ENCODE measurements at places on chromosomes 16 and 17.

- no peak for DNase-seq
Measured at GRCh38 chr17:9971991-9972390, 66.9 kb upstream of the RCVRN start.

GRCh38 chr17:48163809-48164208 lies 56.2 kb downstream of the SNX11 start:
- no peak for DNase-seq

DNA sequence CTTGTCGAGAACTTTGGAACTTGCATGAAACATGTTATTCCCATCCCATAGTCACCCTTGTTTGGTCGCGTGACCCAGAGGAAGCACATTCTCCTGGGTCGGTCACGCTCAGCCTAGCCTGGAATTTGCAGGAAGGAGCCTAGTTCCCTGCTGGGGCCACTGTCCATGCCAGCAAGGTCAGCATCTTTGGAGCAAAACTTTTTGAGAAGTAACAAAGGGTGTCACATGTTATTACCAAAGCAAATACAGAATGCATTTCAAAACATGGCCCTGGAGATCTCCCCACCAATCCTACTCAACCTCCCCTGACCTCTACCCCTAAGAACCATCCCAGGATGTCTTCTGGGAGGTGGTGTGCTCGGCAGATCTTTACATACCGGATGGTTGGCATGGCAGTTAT lies 26.2 kb upstream of the IRF8 start:
- no peak for DNase-seq

DNA sequence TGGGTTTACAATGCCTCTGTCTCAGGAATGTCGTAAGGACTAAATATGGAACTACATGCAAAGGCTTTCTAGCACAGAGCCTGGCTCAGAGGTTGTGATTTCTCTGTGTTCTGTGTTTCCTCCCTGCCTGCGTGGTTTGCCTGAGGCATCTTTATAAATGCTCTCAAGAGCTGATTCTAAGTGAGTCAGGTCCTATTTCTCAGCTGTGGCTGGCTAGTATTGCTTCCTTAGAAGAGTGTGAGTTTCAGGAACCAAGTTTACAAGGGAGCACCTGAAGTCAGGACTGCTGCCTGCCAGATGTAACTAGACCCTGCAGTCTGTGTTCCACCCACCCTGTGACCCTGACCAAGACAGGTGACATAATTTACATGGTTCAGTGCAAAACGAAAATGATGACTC lies 8.0 kb upstream of the CCL1 start:
- DNase-seq, result no peak

GRCh38 chr16:19071811-19072777 lies 4.7 kb downstream of the COQ7 start:
- DNase-seq, result peak; percentile 33

GRCh38 chr16:87201052-87201451 lies 116.1 kb downstream of the C16orf95 start:
- peak; percentile 98 for DNase-seq

DNA sequence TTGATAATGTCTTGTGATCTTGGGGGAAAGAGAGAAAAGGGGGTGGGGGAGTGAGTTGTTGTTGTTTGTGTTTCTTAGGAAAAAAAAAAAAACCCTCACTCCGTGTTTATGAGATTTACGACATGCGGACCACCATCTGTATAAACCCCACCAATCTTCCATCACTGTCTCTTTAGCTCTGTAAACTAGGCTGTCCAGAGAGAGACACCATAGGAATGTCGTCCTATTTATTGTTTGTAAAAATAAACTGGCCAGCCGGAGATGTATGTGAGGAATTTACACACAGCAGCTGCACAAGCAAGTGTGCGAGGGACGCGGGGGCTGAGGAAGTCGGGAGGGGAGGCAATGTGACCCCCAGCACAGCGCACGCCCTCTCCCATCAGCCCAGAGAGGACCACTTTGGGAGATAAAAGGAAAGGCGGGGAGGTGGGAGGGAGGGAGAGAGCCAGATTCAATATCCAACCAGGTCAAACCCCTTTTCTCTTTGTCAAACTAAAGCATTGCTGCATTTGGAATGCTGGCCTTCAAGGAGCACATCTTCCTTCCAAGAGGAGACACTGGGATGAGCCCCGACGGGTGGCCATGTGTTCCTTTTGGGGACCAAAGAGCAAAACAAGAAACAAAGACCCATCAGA lies 136.2 kb upstream of the SALL1 start:
- DNase-seq, result no peak

DNA sequence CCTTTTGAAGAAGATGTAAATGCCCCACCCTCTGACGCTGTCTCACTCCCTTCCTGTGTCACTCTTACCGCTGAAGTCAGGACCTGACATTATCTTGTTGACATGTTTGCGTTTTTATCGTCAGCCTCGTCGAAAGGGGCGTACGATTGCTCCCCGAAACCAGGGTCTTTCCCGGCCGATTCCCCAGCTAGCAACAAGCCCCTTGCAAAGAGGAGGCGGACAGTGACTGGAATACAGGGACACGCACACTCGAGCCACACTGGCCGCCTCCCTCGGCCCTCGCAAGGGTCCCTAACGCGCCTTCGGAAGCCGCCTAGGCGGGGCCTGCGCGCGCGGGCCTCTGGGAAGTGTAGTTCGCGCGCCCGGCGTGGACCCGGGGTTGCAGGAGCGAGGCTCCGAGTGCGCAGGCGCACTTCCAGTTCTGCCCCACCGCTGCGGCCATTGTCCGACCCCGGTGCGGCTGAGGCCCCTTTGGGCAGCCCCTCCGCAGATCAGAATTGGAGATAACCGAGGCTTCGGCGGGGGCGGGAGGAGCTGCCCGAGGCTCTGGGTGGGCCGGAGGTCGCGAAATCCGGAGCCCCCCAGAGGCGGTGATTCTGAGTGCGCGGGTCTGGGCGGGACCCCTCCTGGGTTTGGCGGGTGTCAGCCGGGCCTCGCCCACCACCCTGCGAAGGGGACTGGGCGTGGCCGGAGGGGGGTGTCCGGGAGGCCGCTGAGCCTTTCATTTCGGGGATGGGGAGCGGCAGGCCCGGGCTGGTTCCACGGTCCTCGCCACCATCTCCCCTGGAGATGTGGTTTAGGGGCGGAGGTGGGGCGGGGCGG lies at the start of gene ZFP90:
Gene ZFP90, plus strand, starts transcription at position 412 of the 822 bp plus-strand sequence. CDS start 502 bp downstream, outside the sequence.
- DNase-seq, result peak; percentile 77

- no peak for DNase-seq
Measured at GRCh38 chr17:27810211-27810901, 10.0 kb upstream of the NOS2 start.

DNA sequence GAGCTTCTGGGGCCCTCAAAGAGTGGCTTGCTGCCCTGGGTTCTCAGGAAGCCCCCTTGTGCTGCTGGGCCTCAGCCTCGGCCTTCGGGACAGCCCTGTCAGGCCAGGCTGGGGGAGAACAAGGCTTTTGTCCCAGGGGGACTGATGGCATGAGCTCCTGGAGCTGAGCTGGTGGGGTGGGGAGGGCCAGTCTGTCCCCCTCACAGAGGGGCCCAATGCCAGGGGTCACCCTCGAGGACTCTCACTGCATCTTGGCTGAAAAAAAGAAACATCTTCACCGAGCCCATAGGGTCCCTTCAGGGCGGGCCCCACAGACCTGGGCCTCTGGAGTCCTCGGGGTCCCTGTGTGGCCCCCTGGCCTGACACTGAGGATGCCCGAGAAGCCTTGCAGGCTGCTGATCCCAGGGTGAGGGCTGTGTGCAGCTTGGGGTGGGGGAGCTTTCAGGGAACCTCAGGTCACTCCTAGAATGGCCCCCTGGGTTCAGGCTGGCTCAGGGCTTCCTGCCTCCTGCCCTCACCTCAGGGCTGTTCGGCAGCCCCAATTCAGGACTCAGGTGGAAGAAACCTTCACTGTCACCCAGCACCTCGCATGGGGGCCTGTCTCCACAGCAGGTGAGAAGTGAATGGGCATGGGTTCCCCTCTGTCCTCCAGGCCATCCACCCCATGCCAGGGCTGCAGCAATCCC lies 90.5 kb downstream of the TNFRSF13B start:
- no peak for DNase-seq

DNA sequence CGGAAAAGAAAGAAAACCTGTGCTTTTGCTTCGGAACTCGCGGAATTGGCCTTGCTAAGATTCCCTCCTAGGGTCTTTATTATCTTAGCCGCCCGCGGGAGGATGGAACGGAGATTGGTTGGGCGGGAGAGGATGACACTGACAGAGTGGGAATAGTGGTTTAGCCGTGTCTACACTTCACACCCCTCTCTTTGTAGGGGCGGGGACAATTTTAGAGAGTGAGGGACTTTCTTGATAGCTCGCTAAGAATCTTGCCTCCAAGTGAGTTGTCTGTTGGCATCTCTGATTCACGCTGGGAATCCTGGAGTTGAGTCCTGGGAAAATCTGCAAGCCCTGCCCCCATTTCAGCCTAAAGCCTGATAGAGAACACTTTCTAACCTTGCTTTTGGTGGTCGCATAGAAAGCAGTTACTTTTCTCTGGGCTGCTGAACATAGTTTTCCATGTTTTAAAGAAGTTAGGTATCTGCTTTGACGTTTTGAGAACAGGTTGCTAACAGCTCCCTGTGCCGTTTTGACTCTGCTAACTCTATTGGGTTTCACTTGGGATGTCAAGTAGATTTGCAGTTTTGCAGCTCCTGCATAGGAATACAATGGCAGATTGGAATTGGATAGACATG lies 697 bp downstream of the NOL11 start:
- peak; percentile 7 for DNase-seq

- DNase-seq, result no peak
Measured at GRCh38 chr17:57724026-57724728, 20.9 kb downstream of the CCDC182 start.

GRCh38 chr16:21645261-21645721 lies 7.1 kb downstream of the IGSF6 start:
- DNase-seq, result no peak

GRCh38 chr17:40170325-40170724 lies 6.9 kb upstream of the RAPGEFL1 start:
- no peak for DNase-seq

GRCh38 chr16:86344881-86345280 lies 165.4 kb upstream of the FOXF1 start:
- no peak for DNase-seq

- DNase-seq, result no peak
Measured at GRCh38 chr17:7633093-7633492, 3.2 kb downstream of the SHBG start.

GRCh38 chr16:401468-402348 lies at the start of gene DECR2:
DECR2 (plus strand) TSS chr16:401885; CDS start chr16:401964, 79 bp downstream.
- DNase-seq, result peak; percentile 86

- no peak for DNase-seq
Measured at GRCh38 chr16:11668623-11669379, 546 bp downstream of the SNN start.

- no peak for DNase-seq
Measured at GRCh38 chr16:11460820-11461594, 115.7 kb downstream of the RMI2 start.

DNA sequence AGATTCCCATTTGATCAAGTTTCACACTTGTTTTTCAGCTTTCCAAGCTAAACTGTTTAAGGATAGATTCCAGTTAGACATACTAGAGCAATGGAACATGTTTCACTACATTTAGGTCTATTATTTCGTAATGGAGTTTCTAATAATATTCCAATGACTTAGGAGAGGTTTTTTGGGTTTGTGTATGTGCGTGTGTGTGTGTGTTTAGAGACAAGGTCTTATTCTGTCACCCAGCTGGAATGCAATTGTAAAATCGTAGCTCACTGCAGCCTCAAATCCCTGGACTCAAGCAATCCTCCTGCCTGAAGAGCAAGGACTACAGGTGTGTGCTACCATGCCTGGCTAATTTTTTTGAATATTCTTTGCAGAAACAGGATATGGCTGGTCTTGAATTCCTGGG lies 426.3 kb downstream of the ZFHX3 start:
- peak; percentile 36 for DNase-seq

DNA sequence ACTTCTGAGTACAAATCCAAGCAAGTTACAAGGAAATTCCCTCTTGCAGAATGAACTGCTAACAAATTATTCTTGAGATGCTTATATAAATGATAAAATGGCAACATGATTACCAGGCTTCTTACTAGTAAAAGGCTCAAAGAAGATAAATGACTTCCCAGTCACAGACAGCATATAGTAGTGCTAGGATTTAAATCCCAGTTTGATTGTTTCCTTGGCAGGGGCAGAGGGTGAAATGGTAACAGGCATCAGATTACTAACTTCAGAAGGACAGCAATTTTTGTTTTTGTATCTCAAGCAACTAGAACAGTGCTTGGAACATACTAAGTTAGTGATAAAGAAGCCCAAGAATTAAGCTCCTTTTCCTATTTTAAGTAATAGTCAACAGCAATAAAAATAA lies 102.8 kb downstream of the SSH2 start:
- DNase-seq, result no peak

DNA sequence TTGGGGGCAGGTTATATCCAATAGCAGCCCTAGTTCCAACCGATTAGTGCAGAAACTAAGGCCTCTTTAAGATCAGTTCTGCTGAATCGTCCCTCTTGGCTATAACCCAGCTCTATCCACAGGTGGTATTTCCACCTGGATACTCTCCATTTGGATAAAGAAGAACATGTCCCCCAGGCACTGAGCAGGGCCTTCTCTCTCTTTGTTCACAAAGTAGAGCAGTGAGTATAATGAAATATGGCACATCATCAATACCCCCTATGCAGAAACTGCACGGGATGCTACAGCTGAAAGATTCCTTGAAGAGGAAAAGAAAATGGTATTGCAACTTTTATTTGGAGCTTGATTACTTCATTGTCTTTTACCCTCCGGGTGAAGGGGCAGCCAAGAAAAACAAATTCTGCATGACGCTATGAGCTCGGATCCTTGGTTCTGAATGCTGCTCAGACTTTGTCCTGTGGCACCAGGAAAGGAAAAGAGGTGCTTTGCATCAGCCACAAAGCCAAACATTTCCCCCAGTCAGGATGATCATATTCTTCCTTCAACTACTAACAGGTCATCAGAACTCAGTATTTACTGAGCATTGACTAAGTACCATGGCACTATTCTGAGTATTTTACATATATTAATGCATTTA lies 399.7 kb downstream of the NPIPA8 start:
- no peak for DNase-seq

DNA sequence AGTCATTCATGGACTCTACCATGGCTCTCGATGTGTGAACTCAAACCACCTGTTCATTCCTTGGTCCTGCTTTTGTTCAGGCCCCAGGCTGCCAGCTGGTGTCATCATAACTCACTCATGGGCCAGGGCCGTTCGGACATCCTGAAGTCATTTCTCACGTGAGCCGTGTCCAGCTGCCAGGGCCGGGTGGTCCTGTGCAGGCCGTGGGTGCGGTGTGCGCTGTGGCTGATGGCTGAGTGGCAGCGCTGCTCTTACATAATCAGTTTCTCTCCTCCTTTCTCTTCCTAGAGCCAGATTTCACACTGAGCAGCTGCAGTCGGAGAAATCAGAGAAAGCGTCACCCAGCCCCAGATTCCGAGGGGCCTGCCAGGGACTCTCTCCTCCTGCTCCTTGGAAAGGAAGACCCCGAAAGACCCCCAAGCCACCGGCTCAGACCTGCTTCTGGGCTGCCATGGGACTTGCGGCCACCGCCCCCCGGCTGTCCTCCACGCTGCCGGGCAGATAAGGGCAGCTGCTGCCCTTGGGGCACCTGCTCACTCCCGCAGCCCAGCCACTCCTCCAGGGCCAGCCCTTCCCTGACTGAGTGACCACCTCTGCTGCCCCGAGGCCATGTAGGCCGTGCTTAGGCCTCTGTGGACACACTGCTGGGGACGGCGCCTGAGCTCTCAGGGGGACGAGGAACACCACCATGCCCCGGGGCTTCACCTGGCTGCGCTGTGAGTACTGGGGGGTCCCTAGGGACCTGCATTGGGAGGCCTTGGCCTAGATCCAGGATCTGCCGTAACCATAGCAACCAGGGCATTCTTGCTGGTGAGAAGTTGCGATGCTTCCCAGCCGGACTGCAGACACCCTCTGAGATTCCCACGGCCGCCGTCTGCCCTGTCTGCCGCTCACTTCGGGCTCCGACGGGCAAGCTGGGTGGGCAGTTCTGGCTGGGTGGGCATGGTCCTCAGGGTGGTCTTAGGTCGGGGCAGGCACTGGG lies at the start of gene IL34:
Gene IL34, plus strand, starts transcription at position 300 of the 982 bp plus-strand sequence. Its CDS starts 389 bp downstream, at position 689.
- no peak for DNase-seq

- DNase-seq, result peak; percentile 21
Measured at GRCh38 chr17:49227436-49228261, 2.9 kb downstream of the PHOSPHO1 start.
